ENCODE measurements at places on chromosomes 2 and 18.

DNA sequence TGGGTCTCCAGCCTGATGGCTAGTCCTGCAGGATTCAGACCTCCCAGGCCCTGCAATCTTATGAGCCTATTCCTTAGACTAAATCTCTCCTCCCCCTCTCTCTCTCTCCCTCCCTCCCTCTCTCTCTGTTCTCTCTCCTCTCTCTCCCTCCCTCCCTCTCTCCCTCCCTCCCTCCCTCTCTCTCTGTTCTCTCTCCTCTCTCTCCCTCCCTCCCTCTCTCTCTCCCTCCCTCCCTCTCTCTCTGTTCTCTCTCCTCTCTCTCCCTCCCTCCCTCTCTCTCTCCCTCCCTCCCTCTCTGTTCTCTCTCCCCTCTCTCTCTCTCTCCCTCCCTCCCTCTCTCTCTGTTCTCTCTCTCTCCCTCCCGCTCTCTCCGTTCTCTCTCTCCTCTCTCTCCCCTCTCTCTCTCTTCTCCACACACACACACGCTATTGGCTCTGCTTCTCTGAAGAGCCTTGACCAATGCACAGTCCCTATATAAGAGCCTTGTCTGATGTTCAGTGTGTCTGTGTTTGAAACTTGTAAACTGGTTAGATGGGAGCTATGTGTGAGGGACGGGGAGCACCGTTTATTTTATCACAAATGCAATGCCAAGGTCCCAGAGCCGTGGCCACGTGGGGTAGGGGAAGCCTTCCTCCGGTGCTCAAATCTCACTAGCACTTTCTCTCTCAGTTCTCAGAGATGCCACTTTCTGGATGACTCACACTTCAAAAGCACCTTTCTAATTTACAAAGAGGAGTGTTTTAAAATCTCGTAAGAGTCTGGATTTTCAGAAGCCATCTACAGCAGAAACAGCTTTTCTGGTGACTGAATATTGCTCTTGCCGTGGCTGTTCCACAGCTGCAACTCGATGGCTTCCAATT is 9.4 kb upstream of the PRLH start:
- DNase-seq = no peak

DNA sequence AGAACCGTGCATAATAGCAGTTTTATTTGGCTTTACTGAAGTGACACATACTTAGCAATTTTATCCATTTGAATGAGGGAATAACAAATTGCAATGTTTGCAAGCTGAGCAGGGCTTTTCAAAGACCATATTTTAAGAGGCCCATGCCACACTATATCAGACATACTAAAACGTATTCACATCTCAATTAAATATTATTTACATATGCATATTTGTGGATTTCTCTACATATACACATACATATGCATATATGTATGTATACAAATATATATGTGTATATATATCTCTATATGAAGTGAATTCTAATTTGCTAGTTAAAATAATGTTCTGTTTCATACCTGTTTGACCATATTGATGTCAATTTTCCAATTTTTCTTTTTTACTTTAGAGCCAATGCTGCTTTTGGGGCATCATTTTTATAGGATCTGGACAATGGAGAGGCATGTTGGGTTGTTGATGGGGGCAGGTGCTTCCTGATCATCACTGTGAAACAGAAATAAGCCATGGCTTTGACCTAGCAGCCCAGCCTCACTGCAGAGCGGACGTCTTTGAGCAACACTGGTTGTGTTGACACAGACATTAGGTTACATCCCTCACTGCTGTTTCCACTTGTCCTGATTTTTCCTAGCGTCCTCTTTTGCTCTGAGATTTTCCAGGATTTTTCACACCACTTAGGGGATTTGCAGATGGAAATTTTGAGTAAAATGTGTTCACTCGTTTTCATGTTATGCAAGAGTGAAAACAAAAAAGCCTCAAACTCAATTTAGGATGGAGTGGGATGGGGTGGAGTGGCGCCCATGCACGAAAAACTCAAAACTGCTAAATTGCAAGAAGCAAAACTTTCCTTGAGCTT is 56.9 kb downstream of the RDH14 start:
- DNase-seq = no peak

- DNase-seq = no peak
Measured at GRCh38 chr2:219820767-219821166, 193.3 kb downstream of the SLC4A3 start.

GRCh38 chr2:151973901-151974199 is 125.0 kb downstream of the CACNB4 start:
- no peak for DNase-seq

- no peak for DNase-seq
Measured at GRCh38 chr2:101502095-101502494, 27.2 kb upstream of the RFX8 start.

DNA sequence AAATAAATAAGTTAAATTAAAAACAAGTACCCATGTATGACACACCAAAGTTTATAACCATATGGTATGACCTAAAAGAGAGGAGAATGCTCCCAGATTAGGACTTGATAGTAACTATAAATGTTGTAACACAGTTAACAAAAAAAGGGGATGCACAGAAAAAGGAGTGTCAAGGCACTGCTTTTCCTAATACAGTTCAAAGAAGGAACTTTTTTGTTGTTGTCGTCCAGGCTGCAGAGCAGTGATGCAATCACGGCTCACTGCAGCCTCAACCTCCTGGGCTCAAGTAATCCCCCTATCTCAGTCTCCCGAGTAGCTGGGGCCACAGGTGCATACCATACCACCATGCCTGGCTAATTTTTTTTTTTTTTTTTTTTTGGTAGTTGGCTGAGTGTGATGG is 2.7 kb downstream of the NARS1 start:
- no peak for DNase-seq

- no peak for DNase-seq
Measured at GRCh38 chr2:136319651-136320050, 201.7 kb upstream of the CXCR4 start.

DNA sequence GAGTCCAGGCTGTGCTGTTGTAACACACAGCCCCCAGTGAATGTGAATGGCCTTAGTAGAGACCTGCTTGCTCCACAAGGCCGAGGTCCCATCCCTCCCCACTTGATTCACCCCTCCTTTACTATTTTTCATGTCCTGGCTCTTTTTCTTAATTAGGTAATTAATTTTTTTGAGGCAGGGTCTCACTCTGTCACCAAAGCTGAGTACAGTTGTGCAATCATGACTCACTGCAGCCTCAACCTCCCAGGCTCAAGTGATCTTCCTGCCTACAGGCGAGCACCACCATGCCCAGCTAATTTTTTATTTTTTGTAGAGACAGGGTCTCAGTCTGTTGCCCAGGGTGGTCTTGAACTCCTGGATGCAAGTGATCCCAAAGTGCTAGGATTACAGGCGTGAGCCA is 19.3 kb downstream of the FBLN7 start:
- no peak for DNase-seq

DNA sequence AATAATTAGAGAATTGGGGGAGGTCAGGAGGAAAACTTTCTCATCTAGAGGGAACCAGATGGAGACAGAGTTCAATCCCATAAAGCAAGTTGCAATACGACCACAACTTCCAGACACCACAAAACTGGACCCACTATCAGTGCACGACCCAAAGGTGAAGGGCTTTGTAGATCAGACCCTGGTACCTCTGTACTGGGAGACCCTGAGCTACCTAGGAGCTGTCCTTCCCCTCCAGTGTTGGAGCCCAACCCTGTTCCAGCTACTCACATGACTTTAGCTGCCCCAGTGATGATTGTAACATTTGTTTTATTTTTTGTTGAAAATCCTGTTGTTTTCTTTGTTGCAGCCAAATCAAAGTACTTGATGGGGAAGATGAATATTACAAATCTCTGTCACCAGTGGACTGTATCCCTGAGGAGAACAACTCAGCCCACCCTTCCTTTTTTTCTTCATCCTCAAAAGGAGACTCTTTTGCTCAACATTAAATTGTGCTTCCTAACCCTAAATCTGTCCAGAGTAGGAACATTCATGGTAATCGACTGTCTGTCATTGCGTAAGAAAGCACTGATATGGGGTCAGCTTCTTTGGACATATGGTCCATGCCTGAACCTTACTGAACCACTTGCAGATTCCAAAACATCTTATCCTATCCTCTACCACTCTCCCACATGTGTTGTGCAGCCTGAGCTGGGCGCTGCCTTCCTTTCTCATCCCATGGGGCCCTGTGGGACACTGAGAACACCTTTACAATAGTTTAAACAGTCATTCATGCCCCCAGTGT is 62.3 kb upstream of the SP5 start:
- no peak for DNase-seq

DNA sequence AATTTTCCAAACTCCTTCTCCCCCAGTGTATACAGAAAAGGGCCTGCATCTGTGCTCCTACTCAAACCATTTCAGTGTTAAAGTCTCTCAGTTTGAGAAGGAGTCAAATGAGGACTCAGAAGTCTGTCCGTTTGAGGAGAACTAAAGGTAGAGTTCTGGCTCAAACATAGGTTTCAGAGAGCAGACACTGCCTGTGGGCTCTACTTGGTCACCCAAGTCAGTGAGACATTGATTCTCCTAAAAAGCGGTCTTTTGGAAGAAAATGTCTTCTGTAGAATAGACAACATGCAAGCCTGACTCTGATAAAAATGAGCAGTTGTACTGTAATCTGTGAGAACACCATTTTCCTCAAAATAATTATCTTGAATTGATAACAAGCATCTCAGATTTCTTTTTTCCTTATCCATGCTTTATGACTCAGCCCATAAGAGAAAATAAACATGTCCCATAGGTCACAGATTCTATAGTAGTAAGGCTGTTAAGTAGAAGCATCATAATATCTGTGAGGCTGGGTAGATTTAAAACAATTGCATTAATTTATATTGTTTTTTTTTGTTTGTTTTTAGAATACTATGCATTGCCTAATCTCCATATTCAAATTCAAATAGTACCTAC is 82.8 kb downstream of the ASXL3 start:
- no peak for DNase-seq

GRCh38 chr2:84160453-84160852 is 298.6 kb downstream of the SUCLG1 start:
- no peak for DNase-seq

DNA sequence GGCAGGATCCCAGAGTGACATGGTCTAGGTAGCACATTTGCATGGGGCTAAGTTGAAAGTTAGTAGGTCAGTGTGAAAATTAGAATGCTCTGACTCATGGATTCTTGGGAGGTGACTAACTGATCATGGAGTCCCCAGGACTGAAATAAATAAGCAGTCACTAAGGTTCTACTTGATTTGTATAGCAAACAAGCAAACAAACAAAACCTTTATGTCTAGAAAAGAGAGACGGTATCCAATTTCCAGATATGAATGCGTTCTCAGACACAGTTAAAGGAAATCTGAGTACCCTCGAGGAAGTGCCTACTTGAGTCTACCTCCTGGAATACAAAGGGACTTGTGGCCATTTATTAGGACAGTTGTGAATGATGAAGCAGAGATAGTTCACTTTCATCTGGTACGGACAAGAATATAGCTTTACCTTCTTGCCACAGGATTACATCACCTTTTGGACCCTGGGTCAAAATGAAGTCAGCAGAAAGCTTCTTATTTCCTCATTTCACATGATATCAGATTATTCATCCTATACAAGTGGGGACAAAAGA is 54.3 kb upstream of the AGPS start:
- DNase-seq = no peak

DNA sequence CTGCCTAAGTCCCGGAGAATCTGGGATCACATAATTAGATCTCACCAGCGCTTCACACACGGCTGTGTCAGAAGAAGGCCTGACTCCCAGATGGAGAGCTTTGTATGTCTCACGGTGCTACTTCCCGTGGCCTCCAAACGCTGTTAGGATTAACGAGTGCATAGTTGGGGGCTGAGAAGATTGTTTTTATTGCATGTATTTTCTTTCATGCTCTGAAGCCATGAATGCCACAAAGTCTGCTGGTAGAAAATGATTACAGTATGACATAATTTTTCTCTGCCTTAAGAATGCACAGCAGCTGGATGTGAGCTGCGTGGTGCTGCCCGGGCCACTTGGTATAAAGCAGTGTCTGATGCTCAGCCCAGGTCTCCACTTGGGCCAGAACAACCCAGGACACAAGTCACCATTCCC is 166.5 kb downstream of the SEPTIN10 start:
- DNase-seq = no peak

GRCh38 chr2:112927745-112928144 is 16.8 kb downstream of the IL37 start:
- no peak for DNase-seq

- no peak for DNase-seq
Measured at GRCh38 chr2:231394211-231395141, 1.0 kb upstream of the B3GNT7 start.

Data from CD4-positive, alpha-beta T cell treated with Interleukin-1 beta for 1 hour (primary cell).